ENCODE measurements at places on chromosomes 7 and 10.

DNA sequence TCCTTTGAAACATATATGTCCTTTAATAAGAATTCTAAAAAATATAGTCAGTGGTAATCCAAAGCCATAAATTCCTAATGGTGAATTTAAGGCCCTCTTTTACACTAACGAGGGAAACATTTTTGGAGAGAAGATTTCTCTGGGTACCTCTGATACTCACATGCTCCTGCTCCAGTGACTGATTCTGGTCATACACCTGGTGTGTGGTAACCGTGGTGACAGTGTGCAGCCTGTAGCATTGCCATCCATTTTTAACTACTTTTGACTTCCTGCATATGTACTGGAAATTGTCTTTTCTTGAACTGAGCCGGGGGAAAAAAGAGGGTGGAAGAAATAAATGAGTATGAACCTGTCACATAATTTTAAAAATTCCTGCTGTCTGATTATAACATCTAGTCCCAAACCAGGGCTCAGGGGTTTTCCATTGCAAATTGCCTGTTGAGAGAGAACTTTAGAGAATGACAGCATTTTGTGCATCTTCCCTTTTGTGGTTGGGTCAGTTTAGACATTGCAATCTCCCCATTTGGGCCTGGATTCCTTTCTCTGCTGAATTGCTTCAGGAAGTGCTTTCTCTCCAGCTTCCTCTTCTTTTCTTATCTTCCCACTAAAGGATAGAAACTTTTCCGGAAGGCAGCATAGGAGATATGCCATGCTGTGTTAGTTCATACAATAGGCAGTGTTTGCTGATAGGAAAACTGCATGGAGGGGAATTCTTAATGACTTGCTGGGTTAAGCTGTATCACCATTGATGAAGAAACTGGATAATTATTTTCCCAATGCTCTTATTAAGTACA is 125.5 kb downstream of the GRM3 start:
- no peak for DNase-seq

GRCh38 chr10:11516431-11516746 is 95.1 kb downstream of the USP6NL start:
- no peak for DNase-seq

GRCh38 chr7:32602470-32602869 is 107.2 kb downstream of the AVL9 start:
- no peak for DNase-seq

DNA sequence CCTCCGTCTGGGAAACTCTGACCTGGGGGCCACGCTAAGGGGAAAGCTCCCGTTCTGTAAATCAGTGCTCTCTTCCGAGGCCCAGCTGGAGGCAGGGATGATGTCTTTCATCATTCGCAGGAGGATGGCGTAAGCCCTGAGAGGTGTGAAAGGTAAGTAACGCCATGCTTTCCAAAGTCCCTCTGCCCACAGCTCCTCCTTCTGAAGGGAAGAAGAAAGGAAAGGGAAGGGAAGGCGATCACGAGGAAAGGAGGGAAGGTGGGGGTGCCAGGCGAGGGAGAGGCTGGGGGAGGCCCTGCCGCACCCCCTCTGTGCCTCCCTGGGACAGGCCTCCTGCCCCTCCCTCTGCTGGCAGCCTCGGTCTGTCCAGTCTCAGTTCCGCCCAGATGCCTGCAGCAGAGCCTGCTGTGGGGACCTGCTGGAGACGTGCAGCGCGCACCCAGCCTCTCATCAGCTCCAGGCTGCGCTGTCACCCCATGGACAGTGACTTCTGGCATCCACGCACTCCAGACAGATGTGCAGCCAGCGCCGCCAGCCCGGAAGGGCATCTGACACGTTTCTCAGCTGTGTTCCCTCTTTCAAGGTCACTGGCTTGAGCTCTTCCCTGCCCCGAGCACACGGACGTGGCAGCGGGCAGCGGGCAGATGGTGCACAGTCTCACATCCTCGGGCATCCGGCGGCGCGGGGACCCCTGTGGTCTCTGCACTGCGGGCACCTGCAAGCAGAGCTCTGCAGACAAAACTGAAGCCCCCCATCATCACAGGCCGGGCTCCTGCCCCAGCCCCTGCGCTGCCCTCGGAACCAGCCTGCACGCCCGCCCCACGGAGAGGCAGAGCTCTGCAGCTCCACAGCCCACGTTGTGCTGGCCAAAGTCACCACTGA is 60.6 kb downstream of the INSIG1 start:
- DNase-seq: no peak

- no peak for DNase-seq
Observed at GRCh38 chr7:2460641-2461040, 15.6 kb downstream of the GRIFIN start.

- no peak for DNase-seq
Observed at GRCh38 chr10:122532601-122533296, 27.8 kb upstream of the DMBT1 start.

DNA sequence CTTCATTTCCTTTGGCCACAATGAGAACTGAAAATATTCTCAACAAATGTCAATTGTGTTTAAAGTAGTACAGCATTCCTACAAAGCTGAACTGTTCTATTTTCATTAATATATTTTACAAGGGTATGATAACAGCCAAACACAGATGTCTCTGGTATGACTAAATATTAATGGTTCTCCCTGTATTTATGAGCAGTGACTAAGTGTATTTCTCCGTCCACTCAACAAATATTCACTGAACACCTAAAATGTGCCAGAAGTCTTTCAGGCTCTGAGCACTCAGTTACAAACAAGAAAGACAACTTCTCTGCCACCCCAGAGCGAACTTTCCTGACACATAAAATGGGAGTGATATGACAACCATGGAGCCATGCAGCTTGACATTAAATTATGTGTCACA is 135.6 kb downstream of the VPS41 start:
- DNase-seq: no peak

DNA sequence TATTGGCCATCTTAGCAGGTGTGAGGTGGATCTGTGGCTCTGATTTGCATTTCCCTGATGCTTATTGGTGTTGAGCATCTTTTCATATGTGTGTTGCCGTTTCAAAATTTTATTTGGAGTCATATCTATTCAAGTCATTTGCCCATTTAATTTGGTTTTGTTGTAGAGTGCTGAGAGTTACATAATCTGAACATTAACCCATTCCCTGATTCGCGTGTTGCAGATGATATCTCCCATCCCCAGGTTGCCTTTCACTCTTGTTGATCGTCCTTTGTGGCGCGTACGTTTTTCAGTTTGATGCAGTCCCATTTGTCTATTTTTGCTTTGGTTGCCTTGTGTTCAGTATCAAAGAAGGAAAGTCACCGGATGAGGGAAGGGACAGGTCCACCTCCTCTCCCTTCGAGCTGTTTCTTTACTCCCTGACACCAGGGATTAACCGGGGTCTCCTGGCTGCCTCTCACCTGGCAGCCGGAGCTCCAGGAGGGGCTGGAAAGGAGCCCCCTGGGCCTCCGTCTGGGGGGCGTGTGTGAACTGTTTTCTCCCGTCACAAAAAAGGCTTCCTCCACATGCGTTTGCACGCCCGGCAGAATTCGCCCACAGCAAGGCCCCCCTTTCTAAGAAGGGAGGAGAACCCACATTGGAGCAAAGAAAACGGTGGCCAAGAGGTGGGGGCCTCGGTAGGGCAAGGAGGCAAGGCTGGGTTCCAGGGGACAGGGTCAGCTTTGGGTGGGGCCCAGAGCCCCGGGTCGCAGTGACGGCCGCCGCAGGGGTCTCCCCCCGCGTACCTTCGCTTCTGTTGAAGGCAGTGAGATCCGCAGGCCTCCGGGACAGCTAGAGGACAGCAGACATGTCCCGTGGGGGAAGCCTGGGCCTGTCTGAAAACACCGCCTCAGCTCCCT is 8.3 kb downstream of the MNX1 start:
- no peak for DNase-seq

- DNase-seq: no peak
Observed at GRCh38 chr7:131066635-131067034, 261.0 kb upstream of the MKLN1 start.

DNA sequence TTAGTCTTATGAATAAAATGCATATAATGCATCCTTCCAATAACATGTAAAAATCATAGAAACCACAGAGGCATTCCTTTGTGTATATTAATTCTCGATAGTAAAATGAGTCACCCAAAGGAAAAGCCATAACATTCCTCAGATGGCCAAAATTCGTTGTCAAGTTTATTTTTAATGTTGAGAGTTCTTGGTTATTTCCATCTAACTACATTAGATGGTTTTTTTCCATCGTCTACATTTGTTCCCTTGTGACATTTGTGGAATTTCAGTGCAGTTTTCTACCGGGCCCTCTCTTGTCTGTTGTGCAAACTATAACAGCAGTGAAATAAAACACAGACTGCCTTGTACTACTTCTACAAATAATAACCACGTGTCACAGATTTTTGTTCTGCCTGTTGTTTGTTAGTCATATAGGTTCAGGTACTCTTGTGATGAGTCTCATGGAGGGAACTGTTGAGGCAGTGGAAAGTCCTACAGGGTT is 54.7 kb upstream of the CCAR1 start:
- no peak for DNase-seq

GRCh38 chr10:59290448-59290847 is 71.9 kb downstream of the FAM13C start:
- no peak for DNase-seq

- DNase-seq: no peak
Observed at GRCh38 chr7:139771001-139771956, 6.5 kb downstream of the HIPK2 start.

GRCh38 chr7:44713680-44714335 is 34.8 kb upstream of the ZMIZ2 start:
- DNase-seq: no peak

- DNase-seq: no peak
Observed at GRCh38 chr7:90007001-90007654, 147.1 kb upstream of the STEAP1 start.

- DNase-seq: no peak
Observed at GRCh38 chr10:45058580-45058979, 57.9 kb downstream of the ZNF22 start.

- no peak for DNase-seq
Observed at GRCh38 chr7:130853503-130854279, 119.7 kb upstream of the KLF14 start.

GRCh38 chr10:59073456-59074053 is 102.9 kb upstream of the PHYHIPL start:
- DNase-seq: no peak

GRCh38 chr7:35758421-35758820 is 42.4 kb upstream of the SEPTIN7 start:
- DNase-seq: no peak

DNA sequence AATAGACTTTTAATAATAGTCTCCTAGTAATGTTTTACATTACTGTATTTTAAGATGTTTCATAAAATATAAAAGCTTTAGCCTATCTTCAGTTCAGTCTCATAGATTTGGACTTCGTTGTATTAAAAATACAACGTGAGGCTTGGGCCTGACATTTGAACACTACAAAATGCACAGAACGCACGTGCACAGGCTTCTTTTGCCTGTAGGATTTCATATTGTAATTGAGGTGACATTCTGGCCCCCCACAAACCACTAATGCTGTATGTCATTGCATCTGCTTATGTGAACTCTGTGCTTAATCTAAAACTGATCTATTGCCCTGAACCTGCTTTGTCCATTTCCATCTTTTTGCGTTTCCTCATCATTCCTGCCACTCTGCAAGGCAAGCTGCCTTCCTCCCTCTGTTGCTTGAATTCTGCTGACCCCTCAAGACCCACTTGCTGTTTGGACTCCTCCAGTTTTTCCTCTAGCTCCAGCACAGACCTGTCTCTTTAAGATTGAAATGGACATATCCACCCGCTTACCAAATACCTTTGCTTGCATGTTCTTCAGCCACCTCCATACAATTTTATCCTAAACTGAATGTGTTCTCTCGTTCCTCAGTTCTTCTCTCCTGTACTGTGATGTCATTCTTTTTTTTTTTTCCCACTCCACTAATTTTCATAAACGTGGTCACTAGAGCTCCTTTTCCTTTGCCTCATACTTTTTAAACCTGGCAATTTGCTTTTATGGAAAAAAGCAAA is 12.4 kb downstream of the PRKAR2B start:
- no peak for DNase-seq

GRCh38 chr7:106282390-106282789 is 2.4 kb downstream of the NAMPT start:
- DNase-seq: no peak

- DNase-seq: no peak
Observed at GRCh38 chr7:130145424-130146100, 59.6 kb downstream of the TMEM209 start.

- DNase-seq: no peak
Observed at GRCh38 chr10:98417481-98417959, 2.5 kb upstream of the PYROXD2 start.

DNA sequence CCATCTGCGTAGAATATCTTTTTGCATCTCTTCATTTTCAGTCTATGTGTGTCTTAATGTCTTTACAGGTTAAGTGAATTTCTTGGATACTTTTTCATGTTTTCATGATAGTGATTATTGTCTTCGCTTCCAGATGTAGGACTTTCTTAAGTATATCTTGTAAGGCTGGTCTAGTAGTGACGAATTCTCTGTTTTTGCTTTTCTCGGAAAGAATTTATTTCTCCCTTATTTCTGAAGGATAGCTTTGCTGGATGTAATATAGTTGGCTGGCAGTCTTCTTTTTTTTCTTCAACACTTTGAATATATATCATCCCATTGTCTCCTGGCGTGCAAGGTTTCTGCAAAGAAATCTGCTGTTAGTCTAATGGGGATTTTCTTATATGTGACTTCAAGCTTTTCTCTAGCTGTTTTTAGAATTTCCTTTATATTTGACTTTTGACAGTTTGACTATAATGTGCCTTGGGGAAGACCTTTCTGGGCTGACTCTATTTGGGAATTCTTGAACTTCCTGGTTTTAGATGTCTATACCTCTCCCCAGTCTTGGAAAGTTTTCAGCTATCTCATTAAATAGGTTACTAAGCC is 14.3 kb downstream of the GTPBP4 start:
- no peak for DNase-seq

DNA sequence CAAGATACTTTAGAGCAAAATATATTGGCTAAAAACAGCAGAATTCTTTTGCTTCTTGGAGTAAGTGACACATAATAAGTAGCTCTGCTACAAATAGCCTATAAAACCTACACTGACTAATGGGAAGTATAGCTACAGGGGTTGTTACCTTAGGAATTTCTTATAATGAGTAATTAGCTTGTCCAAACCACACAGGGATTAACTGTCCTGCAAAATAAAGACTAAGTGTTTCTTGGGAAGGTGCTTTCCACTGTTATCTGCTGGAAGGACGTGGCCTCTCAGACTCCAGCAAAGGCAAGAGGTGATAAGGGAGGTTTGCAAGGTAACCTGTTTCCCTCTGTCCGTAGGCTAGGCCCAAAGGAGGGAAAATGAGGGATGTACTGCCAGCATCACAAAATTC is 302.4 kb downstream of the DOCK4 start:
- no peak for DNase-seq
